Vagina (tissue), 2 donors: ENCODE measurements at places on chromosomes 3 and 15.

GRCh38 chr3:177102553-177102952 lies 94.7 kb downstream of the TBL1XR1 start:
- H3K27ac ChIP-seq, result no peak overlapping the region
- no peaks in the 10 kb centered on the region for H3K36me3 ChIP-seq
- H3K4me1 ChIP-seq, result peaks cover 66% of the 10 kb centered on the region
- H3K4me3 ChIP-seq, result no peak overlapping the region

GRCh38 chr3:181290941-181291340 lies 301.4 kb upstream of the DNAJC19 start:
- H3K4me3 ChIP-seq, result no peak overlapping the region
- H3K4me1 ChIP-seq, result no peaks in the 10 kb centered on the region
- DNase-seq, result no peak
- H3K27me3 ChIP-seq, result no peaks in the 10 kb centered on the region
- no peak overlapping the region for H3K27ac ChIP-seq

- DNase-seq, result no peak
- no peak overlapping the region for H3K4me3 ChIP-seq
- no peaks in the 10 kb centered on the region for H3K36me3 ChIP-seq
- H3K27ac ChIP-seq, result no peak overlapping the region
- H3K27me3 ChIP-seq, result no peaks in the 10 kb centered on the region
Measured at GRCh38 chr15:39396979-39397615, 183.8 kb upstream of the THBS1 start.

- H3K36me3 ChIP-seq, result no peaks in the 10 kb centered on the region
- peaks cover 13% of the 10 kb centered on the region for H3K4me1 ChIP-seq
- no peak overlapping the region for H3K27ac ChIP-seq
- DNase-seq, result no peak
- no peaks in the 10 kb centered on the region for H3K27me3 ChIP-seq
Measured at GRCh38 chr3:29408676-29409075, 127.8 kb downstream of the RBMS3 start.

DNA sequence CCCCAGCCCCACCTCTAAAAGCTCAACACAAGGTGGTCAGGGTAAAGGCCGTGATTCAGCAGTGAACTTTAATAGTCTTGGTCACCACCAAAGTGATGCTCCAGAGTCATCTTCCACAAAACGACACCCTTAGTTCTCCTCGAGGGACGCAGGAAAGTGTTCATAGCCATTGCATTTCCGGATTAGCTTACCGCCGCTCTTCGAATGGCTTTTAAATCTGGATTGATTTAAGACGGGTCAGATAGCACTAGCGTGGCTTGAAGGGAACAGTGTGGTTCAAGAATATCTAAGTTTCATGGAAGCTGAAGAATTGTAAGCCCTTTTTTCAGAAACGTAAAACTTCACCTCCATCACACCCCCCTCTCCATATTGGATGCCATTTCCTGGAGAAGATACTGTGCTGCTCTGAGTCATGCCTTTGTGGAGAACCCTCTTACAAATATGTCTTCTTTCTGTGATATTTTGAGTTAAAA lies 829 bp downstream of the RNF7 start:
- no peaks in the 10 kb centered on the region for H3K36me3 ChIP-seq
- peaks cover 40% of the 10 kb centered on the region for H3K4me1 ChIP-seq
- H3K4me3 ChIP-seq, result peak overlapping the region; percentile 71
- H3K27me3 ChIP-seq, result no peaks in the 10 kb centered on the region

GRCh38 chr15:83837945-83838571 lies 184.1 kb downstream of the ADAMTSL3 start:
- H3K27ac ChIP-seq, result no peak overlapping the region
- H3K36me3 ChIP-seq, result no peaks in the 10 kb centered on the region
- H3K4me3 ChIP-seq, result no peak overlapping the region
- DNase-seq, result peak; percentile 42

- DNase-seq, result no peak
- no peaks in the 10 kb centered on the region for H3K36me3 ChIP-seq
- H3K27ac ChIP-seq, result no peak overlapping the region
- H3K27me3 ChIP-seq, result no peaks in the 10 kb centered on the region
- peaks cover 8% of the 10 kb centered on the region for H3K4me1 ChIP-seq
- no peak overlapping the region for H3K4me3 ChIP-seq
Measured at GRCh38 chr3:157588386-157589060, 85.3 kb upstream of the VEPH1 start.

- H3K27ac ChIP-seq, result peak overlapping the region; percentile 82
- peak overlapping the region; percentile 87 for H3K4me3 ChIP-seq
- H3K27me3 ChIP-seq, result no peaks in the 10 kb centered on the region
- DNase-seq, result no peak
- peaks cover 39% of the 10 kb centered on the region for H3K4me1 ChIP-seq
Measured at GRCh38 chr3:57555306-57555705, 768 bp upstream of the PDE12 start.

GRCh38 chr3:44467241-44467640 lies 10.2 kb downstream of the ZNF445 start:
- H3K36me3 ChIP-seq, result no peaks in the 10 kb centered on the region
- DNase-seq, result no peak
- no peaks in the 10 kb centered on the region for H3K27me3 ChIP-seq
- no peak overlapping the region for H3K27ac ChIP-seq
- peaks cover 14% of the 10 kb centered on the region for H3K4me1 ChIP-seq
- no peak overlapping the region for H3K4me3 ChIP-seq

DNA sequence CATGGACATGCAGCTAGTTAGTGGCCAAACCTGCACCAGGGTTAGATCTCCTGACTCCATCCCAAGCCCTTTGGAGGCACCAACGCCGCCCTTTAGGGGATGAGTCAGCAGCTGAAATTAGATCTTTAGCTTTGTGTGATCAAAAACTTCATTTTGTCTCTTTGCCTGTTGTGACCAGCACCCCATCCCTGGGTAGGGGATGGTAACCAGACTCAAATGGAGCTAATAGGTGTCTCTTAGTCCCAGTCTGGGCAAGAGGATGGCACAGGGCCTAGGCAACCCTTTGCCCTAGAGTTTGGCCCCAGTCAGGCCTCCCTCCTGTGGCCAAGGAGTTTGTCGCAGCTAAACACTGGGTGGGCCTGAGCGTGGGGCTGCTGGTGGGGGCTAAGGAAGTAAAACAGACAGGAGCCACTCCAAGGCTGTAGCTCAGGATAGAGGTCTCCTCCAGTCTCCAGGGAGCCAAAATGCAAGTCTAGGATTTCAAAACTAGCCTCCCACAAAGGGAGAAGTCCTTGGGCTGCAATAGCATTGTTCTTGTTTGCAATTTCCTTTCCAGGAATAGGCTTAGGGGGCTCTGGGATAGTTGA lies 105.1 kb downstream of the CPN2 start:
- no peaks in the 10 kb centered on the region for H3K27me3 ChIP-seq
- no peaks in the 10 kb centered on the region for H3K36me3 ChIP-seq
- H3K4me1 ChIP-seq, result peaks cover 19% of the 10 kb centered on the region
- no peak overlapping the region for H3K4me3 ChIP-seq
- peak; percentile 64 for DNase-seq

GRCh38 chr15:71106802-71107500 lies 8.3 kb upstream of the THSD4 start:
- no peak for DNase-seq
- H3K36me3 ChIP-seq, result no peaks in the 10 kb centered on the region
- no peak overlapping the region for H3K27ac ChIP-seq
- no peaks in the 10 kb centered on the region for H3K27me3 ChIP-seq

- H3K36me3 ChIP-seq, result no peaks in the 10 kb centered on the region
- peaks cover 45% of the 10 kb centered on the region for H3K4me1 ChIP-seq
- DNase-seq, result no peak
- no peaks in the 10 kb centered on the region for H3K27me3 ChIP-seq
Measured at GRCh38 chr15:64703632-64703959, 71.8 kb downstream of the RBPMS2 start.

DNA sequence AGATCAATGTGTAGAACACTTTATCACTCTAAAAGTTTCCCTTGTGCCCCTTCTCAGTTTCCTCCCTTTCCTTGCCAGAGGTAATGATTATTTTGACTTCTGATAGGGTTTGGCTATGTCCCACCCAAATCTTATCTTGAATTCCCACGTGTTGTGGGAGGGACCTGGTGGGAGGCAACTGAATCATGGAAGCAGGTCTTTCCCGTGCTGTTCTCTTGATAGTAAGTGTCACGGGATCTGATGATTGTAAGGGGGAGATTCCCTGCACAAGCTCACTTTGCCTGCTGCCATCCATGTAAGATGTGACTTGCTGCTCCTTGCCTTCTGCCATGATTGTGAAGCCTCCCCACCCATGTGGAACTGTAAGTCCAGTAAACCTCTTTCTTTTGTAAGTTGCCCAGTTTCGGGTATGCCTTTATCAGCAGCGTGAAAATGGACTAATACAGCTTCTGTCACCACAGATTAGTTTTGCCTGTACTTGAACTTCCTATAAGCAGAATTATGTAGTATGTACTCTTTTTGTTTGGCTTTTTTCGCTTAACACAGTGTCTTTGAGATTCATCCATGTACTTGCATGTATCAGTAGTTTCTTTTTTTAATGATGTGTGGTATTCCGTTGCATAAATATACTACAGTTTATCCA lies 7.2 kb downstream of the FEM1B start:
- H3K36me3 ChIP-seq, result no peaks in the 10 kb centered on the region
- H3K4me1 ChIP-seq, result peaks cover 91% of the 10 kb centered on the region
- H3K4me3 ChIP-seq, result no peak overlapping the region
- DNase-seq, result no peak

DNA sequence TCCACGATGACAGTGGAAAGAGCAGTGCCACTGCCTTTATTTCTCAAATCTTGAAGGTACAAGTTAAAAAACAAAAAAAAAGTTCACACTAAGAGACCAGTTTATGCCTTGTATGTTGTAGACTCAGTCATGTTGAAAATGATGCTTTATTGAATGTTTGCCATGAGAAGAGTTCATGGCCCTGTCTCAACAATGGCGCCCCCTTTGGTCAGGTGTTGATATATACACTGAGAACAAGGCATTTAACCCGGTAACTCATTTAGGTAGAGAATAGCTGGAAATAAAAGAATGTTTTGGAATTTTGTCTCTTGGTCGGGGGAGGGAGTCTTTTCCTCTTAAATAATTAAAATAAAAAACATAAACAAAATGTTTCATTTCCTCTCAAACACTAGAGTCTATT lies 145.6 kb upstream of the SLC2A2 start:
- no peak overlapping the region for H3K4me3 ChIP-seq
- no peaks in the 10 kb centered on the region for H3K36me3 ChIP-seq
- no peaks in the 10 kb centered on the region for H3K4me1 ChIP-seq

- no peak for DNase-seq
- peaks cover 32% of the 10 kb centered on the region for H3K4me1 ChIP-seq
- H3K36me3 ChIP-seq, result no peaks in the 10 kb centered on the region
- H3K27ac ChIP-seq, result peak overlapping the region; percentile 4
- H3K27me3 ChIP-seq, result no peaks in the 10 kb centered on the region
Measured at GRCh38 chr3:52004906-52005395, 9.3 kb upstream of the RPL29 start.

DNA sequence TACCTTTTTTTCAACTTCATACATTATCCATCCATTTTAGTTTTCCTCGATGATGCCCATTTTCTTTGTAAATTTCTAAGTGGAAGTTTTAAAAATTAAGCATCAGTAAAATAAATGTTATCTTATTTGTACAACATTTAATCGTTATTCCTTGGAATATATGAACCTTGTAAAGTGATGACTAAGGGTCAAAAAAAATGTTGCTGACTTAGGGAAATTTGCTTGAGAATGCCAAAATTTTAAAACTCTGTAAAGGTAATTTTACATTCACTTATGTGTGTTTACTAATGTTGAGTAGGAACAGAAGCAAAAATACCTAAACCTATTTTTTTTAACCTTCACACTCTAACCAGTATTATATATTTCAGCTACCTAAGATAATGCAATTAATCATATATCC lies 917.1 kb downstream of the VGLL3 start:
- H3K4me3 ChIP-seq, result no peak overlapping the region
- no peak overlapping the region for H3K27ac ChIP-seq
- H3K27me3 ChIP-seq, result no peaks in the 10 kb centered on the region
- no peak for DNase-seq
- H3K4me1 ChIP-seq, result no peaks in the 10 kb centered on the region

DNA sequence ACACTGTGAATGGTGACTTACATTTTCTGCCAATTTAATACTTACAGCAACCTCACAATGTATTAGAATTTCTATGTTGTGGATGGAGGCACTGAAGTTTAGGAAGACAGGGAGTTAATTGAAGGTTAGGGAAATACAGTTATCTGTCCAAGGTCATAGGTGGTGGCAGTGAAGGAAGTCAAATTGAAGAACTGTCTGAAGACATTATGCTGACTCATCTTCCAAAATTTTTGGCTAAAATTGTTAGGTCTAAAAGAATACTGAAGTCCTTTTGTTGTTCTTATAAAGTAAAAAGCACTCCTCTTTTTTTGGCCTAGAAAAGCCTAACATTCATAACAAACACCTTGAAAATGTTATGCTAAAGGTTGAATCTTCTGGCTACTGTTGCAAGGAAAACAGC lies 27.7 kb downstream of the EMC4 start:
- DNase-seq, result no peak
- no peaks in the 10 kb centered on the region for H3K27me3 ChIP-seq
- no peaks in the 10 kb centered on the region for H3K4me1 ChIP-seq
- H3K4me3 ChIP-seq, result no peak overlapping the region
- no peak overlapping the region for H3K27ac ChIP-seq
- no peaks in the 10 kb centered on the region for H3K36me3 ChIP-seq

GRCh38 chr3:31227131-31227562 lies 305.6 kb upstream of the STT3B start:
- no peak for DNase-seq
- H3K27me3 ChIP-seq, result no peaks in the 10 kb centered on the region
- H3K27ac ChIP-seq, result no peak overlapping the region
- H3K4me3 ChIP-seq, result no peak overlapping the region
- H3K4me1 ChIP-seq, result peaks cover 15% of the 10 kb centered on the region
- H3K36me3 ChIP-seq, result no peaks in the 10 kb centered on the region

DNA sequence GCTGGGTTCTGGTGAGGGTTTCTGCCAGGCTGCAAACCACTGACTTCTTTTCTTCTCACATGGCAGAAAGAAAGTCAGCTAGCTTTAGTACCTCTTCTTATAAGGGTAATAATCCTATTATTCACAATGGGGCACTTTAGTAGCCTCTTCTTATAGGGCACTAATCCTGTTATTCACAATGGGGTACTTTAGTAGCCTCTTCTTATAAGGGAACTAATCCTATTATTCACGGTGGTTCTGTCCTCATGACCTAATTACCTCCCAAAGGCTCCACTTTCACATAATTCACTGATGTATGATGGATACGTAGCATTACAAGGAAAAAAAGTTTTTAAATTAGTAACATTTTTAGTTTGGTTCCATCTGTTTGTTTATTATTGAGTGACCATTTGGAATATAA lies 671.3 kb downstream of the NSUN3 start:
- H3K27me3 ChIP-seq, result no peaks in the 10 kb centered on the region
- no peak overlapping the region for H3K27ac ChIP-seq
- no peaks in the 10 kb centered on the region for H3K36me3 ChIP-seq
- H3K4me1 ChIP-seq, result no peaks in the 10 kb centered on the region
- no peak overlapping the region for H3K4me3 ChIP-seq

- H3K27me3 ChIP-seq, result no peaks in the 10 kb centered on the region
- H3K36me3 ChIP-seq, result peaks cover 10% of the 10 kb centered on the region
- no peak overlapping the region for H3K27ac ChIP-seq
- no peak overlapping the region for H3K4me3 ChIP-seq
Measured at GRCh38 chr15:89870006-89870405, 23.8 kb downstream of the AP3S2 start.

DNA sequence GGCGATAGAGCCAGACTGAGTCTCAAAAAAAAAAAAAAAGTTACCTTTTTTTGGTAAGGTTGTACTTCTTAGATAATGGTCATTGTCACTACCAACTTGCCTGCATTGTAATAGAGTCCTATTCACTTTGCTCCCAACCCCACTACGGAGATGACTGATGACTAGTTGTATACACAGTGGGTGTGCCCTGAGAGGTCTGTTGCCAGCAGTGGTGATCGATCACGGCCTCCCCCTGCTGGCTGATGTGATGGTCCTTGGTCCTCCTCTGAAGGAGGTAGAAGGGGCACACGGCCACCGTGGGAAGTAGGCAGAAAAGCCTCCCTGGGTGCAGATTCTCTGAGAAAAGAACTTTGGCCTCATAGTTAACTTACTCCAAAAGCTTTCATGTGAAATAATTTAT lies 10.7 kb downstream of the GCNT3 start:
- H3K4me1 ChIP-seq, result no peaks in the 10 kb centered on the region
- no peaks in the 10 kb centered on the region for H3K27me3 ChIP-seq
- no peaks in the 10 kb centered on the region for H3K36me3 ChIP-seq
- DNase-seq, result no peak
- no peak overlapping the region for H3K4me3 ChIP-seq
